AG20443 (cell line): ENCODE measurements at places on chromosomes 1 and 21.

GRCh38 chr1:213457186-213457585 lies 406.1 kb downstream of the RPS6KC1 start:
- peak; percentile 24 for DNase-seq

DNA sequence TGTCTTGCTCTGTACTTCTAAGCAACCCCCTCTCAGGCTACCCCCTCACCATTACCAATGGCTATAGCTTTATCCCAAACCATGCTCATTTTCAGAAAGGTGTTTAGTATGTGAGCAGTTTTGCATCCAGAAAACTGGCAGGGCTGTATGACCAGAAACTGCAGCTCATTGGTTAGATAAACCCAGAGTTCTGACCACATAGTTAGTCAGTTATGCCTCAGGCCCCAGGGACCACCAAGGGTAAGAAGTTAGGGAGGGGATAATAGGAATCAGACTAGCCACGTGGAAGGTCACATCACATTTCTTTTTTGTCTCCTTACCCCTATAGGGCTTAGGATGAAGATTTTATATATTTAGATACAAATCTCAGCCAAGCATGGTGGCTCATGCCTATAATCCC lies 1.2 kb downstream of the ITGA10 start:
- peak; percentile 52 for DNase-seq

DNA sequence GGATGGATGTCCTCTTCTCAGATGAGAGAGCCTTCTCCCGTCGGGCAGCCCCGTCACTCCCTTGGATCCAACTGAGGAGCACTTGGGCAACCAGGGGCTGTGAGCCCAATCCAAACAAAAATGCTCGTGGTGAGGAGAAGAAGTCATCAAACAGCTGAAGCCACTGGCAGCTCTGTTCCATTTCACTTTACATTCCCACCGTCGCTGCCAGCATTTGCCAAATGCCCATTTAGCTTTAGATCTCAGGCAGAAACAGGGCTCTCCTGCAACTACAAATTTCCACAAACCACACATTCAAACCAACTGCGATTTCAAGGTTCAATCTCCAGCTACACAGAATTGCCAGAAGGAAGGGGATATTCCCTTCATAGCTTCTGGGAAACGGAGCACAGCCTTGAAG lies 634.6 kb downstream of the SMYD3 start:
- DNase-seq: no peak

DNA sequence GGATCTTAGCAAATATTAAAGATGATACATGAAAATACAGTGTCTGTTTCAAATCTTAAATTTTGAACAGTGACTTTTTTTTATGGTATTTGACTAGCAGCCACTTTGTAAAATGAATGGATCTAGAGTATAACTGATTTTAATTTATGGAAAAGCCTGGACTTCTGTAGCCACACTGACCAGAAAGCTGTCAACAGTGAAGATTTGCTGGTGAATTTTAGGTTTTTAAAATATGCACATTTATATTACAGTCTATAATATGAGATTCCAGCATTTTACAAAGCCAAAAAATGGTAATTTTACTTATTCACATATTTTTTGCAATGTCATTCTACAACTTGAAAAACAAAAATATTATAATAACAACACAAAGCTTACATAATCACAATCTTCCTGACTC lies 131.8 kb downstream of the NEGR1 start:
- DNase-seq: no peak

- no peak for DNase-seq
Observed at GRCh38 chr1:3231826-3232225, 162.8 kb downstream of the PRDM16 start.

DNA sequence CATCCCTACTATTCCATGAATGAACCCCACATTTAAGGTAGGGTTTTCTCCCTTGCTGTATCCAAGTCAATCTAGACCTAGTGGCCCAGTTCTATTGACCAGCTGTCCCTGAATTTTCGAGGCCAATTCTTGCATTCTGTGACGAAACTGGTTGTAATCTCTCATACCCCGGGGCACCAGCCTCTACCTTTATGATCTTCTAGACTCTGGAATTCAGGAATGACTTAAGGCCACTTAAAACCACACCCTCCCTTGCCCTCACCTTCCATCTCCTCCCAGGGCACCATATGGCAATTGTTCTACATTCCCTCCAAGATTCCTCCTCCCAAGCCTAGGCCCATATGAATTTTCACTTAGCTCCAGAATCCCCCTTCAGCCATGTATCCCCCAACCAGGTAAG lies 48.9 kb downstream of the RHOU start:
- DNase-seq: no peak

- DNase-seq: no peak
Observed at GRCh38 chr1:89918794-89919155, 76.1 kb upstream of the ZNF326 start.

GRCh38 chr1:31705080-31705866 lies 1.5 kb upstream of the COL16A1 start:
- DNase-seq: peak; percentile 67

DNA sequence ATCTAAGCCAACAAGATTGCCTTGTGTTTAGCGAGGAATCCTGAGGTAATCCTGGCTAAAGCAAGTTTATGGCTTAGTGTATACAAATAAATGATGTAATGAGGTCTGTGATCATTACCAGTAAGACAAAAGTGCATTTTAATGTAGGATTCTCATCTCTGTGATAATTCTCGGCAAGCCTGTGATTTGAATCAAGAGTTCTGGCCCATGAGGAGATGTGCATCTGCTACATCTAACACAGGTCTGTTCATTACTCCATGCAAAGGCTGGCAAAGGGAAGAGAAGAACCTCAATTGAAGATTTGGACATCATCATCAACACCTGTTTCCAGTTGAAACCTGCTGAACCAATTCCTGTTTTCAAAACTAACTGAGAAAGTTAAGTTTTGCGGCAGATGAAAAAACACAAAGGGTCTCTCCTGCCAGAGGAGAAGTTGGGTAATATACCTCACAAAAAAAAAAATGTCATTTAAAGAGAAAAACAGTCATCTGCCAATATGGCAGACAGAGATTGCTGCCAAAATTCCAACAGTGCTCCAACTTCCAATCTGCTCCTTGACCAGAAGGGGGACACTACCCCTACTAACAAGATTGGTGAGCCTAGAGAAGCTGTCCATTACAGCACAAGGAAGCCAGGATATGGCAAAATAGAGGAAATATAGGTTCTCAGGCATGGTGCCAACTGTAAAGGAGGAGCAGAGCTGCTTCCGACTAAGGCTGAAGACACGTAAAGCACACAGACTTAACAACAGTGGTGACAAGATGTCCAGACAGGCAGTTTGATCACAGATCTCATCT lies 453.7 kb downstream of the TTLL7 start:
- DNase-seq: no peak

DNA sequence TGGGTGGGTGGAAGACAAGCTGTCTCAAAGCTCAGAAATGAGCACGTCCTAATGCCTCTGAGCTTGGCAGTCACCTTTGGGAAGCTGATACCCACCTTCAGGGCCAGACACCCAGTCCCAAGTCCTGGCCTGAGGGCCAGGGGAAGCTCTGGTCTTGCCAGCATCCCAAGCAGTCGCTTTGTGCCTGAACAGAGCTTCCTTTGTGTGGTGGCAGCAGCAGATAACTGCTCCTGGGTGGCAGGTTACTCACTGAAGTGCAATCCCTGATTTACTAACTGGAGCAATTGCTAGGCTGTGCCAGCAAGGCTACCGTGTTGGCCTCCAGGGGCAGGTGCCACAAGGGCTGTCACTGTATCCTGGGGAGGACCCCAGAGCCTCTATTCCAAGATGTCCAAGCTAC lies 40.4 kb upstream of the GRHL3 start:
- DNase-seq: no peak

DNA sequence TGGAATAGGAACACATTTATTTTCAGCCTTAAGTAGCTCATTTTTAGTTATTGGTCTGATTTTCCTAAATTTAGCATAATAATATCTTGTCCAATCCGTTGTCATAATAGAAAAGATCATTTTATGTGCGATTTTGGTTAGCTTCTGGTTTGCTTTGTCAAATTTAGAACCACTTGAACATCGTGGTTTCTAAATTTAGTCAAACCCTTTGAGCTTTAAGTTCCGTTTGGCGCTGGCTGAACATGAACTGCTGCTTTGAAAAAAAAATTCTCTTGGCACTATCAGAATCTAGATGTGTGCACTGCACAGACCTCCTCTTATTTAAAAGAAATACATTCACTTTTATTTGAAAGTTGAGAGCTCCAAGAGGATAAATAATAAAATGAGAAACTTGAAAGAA lies 370.6 kb downstream of the PTPRC start:
- no peak for DNase-seq
